AG04450 (cell line): ENCODE measurements at places on chromosomes 7 and 10. TPM values are rescaled to one million over a fixed set of nuclear protein-coding genes. Genes with fewer than 3 reads are reported as not detected.
A peak's percentile ranks its signal among the peaks of the same experiment; 100 is the strongest.

DNA sequence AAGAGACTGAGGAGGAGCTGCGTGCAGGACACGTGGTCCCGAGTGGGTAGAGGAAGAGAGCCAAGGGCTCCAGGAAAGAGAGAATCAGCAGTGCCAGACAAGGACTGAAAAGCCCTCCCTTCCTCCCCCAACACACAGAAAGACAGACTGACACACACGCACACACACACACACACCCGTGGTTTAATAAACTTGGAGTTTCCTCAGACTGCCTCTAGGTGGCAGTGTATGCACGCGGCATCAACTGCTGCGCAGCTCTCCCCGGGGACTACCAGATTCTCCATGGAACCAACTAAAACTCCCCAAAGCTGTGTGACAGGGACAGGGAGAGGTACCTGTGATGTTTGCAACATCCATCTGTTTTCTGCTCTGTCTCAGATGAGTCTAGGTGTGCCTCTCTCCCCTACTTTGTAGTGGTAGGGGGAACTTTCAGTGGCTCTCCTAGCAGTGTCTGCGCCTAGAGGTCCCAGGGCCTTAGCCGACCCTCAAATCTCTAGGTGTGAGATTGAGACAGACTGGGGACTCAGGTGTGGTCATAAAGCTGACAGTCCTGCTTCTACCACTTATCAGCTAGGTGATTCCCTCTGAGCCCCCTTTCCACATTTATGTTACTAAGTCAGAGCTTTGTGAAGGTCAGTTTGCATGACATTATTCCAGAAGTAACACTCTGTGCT lies 9.3 kb upstream of the TSPAN14 start:
- DNase-seq, result no peak

DNA sequence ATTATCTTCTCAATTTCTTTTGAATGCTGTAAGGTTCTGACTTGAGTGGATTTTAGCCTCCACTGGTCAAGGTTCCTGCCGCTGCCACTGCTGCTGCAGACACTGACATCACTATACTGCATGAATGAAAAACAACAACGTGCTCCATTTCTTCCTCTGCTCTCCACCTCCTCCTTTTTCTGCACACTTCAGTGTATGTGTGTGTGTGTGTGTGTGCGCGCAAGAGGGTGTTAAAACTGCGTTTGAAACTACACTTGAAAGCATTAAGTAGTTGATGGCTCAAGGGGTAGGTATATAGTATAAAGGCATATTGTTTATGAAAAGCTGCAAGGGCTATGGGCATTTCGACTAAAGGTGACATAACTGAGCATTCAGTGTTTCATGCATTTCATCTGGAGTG lies 3.5 kb downstream of the GLCCI1 start:
- no peak for DNase-seq

- DNase-seq, result no peak
These were observed 16.0 kb upstream of the PRSS1 start for GRCh38 chr7:142733271-142733670.

Gene FBXL13
- polyA plus RNA-seq, result 0.79 and 0.95 TPM in 2 replicates

DNA sequence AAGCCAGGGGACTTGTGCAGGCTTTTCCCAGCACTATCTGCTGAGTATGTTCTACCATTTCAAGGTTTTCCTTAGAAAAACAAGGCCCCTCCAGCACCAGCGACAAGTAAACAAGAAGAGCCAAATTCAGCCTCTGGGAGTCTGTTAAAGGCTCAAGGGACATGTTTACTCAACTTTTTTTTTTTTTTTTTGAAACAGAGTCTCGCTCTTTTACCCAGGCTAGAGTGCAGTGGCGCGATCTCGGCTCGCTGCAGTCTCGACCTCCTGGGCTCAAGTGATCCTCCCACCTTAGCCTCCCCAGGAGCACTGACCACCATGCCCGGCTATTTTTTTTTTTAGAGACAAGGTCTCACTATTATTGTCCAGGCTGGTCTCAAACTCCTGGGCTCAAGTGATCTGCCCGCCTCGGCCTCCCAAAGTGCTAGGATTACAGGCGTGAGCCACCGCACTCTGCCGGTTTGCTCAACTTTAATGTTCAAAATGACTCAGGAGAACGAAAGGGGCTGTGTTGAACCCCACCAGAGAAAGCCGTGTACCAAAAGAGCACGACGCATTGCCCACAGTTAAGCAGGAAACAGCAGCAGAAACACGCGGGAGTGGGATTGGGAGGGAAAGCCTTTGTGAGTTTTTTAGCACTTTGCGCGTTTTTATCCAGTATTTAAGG lies 772 bp downstream of the PRDX3 start:
- DNase-seq, result no peak

Gene TUBAL3
- not detected in 2 replicates for polyA plus RNA-seq

DNA sequence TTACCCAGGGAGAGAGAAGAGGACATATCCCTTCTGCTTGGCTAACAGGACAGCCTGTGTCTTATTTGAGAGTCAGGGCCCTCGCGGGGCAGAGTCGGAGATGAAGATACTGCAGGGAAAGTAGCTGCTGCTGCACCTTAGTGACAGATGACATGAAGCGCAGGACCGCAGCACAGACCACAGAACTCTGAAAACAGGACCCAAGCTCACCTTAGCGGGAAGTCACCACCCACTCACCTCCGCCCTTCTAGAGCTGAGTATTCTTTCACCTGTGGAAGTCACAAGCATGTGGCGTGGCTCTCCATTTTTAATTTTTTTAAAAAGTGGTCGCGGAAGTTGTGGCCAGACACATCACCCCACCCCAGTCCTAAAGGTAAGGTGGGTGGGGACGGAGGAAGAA lies 191.4 kb downstream of the FAM107B start:
- no peak for DNase-seq

Gene TLL2
- 0.01 TPM in 1 of 2 replicates, not detected in the other for polyA plus RNA-seq

Gene PLA2G12B
- polyA plus RNA-seq, result not detected in 2 replicates

DNA sequence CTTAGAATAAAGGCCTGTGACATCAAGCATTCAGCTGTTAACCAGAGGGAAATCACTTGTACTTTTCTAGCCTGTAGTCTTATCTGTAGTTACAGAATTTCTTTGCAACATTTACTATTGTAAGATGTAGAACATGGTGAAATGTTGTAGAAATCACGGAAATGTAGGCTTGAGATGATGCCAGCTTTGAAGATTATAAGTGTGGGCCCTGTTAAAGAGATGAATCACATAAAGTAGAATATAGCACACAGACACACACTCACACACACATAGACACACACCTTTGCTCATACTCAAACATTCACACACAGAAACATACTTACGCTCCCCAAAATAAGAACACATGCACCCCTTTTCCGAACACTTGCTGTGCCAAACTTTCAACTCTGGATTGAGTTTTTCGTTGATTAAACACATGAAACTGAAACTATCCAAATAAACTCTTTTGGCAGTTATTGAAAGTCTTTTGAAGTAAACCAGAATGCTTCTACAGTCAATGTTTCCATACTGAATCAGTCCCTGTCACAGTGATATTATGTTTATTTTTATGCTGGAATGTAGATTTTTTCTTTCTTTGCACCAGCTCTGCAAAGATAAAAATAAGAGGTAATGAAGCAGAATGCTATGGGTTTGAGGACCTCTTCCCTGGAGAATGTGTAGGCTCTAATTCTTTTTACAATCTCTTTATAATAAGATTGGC lies 230.3 kb upstream of the MEOX2 start:
- DNase-seq, result no peak

GRCh38 chr7:13457790-13458189 lies 531.7 kb downstream of the ETV1 start:
- no peak for DNase-seq

DNA sequence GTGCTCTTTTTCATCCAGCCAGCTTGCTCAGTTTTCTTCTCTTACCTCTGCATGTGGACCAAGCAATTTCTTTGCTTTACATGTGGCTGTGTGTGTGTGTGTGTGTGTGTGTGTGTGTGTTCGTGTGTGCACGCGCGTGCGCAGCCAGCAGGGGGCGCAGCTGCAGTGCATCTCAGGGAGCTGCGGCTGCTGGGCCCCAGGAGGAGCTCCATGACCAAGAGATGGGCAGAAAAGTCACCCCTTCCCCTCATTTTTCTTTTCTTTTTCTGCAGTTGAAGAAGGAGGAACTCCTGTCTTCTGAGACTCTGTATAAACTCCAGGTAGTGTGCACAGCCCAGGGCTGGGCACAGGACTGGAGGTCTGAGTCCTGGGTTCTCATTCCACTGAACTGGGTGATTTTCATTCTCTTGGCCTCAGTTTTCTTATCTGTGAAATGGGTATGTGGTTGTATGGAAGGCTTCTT lies 41.8 kb downstream of the BLNK start:
- DNase-seq, result peak; percentile 20

DNA sequence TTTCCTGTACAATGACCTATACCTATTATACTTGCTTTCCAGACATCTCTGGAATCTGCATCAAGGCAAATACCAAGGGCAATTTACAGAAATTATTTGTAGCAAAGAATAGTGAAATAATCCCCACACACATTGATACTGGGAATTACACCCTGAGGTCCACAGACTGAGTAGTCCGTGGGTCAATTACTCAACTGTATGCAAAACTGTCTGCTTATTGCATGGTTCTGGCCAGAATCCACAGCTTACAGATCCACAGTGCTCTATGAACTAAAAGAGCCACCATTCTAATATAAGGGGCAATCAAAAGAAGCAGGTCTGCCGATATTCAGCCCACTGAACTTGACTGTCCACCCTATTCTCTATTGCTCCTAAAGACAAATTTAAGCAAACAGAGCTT lies 5.7 kb downstream of the CHCHD3 start:
- no peak for DNase-seq

DNA sequence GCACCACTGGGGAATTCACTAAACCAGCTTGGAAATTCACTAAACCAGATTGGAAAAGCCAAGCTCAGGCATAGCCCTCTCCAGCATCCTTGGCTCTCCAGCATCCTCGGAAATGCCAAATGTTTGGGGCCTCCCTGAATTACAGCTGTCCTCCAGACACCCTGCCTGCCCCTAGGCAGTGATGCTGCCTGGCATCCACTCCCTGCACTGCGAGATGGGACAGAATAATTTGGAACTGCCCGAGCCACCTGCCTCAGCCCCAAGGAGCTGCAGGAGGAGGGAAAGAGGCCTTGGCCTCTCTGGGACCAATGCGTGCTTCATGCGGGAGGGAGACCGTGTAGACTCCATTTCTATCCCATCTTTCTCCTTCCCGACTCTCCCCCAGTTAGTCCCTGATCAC lies 64.3 kb downstream of the INSIG1 start:
- no peak for DNase-seq

GRCh38 chr7:651032-651728 lies 75.3 kb upstream of the DNAAF5 start:
- no peak for DNase-seq

DNA sequence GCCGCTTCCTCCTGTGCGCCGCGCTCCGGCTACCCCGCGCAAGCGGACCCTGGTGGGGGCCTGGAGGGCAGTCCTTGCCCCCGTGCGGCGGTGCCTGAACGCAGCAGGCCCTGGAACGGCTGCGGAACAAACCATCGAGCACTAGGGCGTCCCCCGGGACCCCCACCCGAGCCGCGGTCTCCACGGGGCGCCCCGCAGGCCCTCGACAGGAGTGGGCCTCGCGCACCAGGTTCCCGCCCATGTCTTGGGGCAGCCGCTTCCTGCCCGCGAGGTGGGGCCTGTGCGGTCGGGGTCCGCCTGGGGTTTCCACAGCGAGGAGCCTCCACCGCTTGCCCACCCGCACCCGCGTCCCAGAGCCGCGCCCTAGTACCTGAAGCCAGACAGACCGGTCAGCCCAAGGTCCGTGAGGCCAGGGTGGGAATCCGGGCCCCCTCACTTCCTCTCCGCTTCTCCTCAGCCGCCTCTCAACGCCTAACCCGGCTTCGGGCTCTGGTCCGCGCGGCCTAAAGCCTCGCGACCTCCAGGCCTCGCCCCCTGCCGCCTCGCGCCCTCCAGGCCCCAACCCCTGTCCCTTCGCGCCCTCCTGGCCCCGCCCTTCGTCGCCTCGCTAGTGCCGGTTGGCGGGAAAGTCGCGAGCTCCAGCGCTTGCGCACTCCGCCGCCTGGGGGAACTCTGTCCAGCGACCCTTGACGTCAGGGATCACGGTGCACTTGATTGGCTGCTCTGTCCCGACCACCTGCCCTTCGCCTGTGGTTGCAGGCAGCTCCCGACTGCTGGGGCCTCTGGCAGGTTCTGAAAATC lies 7.0 kb upstream of the GBX1 start:
- DNase-seq, result no peak

Gene SFTPA2
- not detected in 2 replicates for polyA plus RNA-seq

DNA sequence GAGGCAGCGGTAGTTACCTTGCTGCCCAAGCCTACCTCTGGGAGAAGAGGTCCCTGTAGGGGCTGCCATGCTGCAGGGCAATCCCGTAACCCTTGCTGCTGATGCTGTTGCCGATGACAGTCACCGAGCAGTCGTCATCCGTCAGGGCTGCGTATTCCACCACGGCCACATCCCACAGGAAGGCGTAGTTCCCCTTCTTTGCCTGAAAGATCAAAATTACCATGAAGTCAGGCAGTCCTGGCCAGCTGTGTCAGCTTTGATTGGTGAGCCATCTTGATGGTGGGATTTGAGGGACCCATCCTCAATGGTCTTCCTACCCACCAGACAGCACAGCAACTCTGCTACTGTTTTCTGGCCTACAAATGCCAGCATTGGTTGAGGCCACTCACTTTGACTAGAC lies 746.8 kb downstream of the GRID1 start:
- no peak for DNase-seq

Gene DNAJC12
- 6.2 and 8.3 TPM in 2 replicates for polyA plus RNA-seq

- DNase-seq, result no peak
These were observed 48.0 kb downstream of the MDH2 start for GRCh38 chr7:76095908-76096307.

GRCh38 chr10:71290806-71291527 lies 28.1 kb upstream of the SLC29A3 start:
- no peak for DNase-seq

Gene NUTM2B
- 0.11 TPM in 1 of 2 replicates, not detected in the other for polyA plus RNA-seq

Gene PLOD3
- 60.6 and 86.9 TPM in 2 replicates for polyA plus RNA-seq

Gene THSD7A
- polyA plus RNA-seq, result 0.06 TPM in 2 replicates

GRCh38 chr10:128475686-128476367 lies 349.6 kb upstream of the MKI67 start:
- no peak for DNase-seq

DNA sequence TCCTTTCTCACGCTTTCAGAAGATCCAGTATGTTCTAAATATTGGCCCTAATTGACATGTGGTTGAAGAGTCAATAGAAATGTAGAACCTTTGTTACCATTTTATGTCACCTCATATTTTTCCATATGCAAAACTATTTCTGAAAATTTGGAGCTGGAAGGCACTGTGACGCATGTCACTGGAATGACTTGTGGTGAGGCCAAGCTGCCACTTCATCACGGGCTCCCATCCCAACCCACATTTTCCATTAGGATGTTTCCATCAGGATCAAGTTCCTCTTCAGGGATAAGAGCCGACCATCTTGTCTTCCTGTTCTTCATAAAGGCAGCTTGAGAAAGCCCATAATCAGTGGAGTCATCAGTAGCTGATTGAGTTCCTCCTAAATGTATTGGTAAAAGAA lies 1241.7 kb downstream of the GATA3 start:
- DNase-seq, result no peak

Gene MTPN
- polyA plus RNA-seq, result 207 and 260 TPM in 2 replicates

Gene SPDYE11
- 0.06 and 0.07 TPM in 2 replicates for polyA plus RNA-seq

DNA sequence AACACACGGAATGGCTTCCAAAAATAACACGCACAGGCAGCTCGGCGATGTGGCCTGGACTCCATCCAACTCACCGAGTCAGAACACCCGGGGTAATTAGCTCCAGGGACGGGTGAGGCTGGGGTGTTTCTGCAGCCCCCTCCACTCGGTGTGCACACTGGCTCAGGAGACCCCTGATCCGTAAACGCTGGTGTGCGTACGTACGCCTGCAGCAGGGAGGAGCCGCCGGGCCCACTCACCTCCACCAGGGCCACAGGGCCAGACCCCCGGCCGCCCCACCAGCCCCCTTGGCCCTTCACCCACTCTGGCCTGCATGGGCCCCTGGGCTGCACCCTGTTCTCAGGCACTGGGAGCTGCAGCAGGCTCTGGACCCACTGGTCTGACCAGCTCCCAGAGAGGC lies 22.4 kb upstream of the UTF1 start:
- no peak for DNase-seq

GRCh38 chr7:36278069-36278619 lies 111.5 kb upstream of the ANLN start:
- DNase-seq, result no peak

Gene TMEM120A
- 46.3 and 59.1 TPM in 2 replicates for polyA plus RNA-seq
